ENCODE measurements at places on chromosomes 7 and 10.

- peak; percentile 59 for DNase-seq
Observed at GRCh38 chr7:1458683-1459511, at the start of gene MICALL2. TSS of gene MICALL2 (minus strand) at chr7:1459470. CDS start at chr7:1459326, 144 bp downstream.

DNA sequence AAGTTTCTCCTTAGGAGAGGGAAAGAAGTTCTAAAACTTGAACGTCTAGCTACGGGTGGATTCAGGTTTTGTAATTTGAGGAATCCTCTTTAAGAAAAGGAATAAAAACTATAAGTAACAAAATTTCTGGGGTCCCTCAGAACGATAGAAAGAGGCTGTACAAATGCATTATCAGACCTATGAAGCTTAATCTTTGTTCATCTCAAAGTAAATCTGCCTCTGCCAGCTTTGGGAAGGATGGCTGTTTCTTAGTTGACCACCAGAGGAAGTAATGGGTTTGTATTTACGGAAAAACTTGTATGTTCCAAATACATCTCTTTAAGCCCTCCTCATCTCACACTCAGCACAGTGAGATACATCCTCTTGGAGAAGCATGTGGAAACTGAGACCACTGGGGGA is 864 bp downstream of the PSTK start:
- peak; percentile 12 for DNase-seq

- no peak for DNase-seq
Observed at GRCh38 chr7:111077001-111077400, 13.9 kb upstream of the LRRN3 start.

GRCh38 chr7:142385491-142386340 is 127.9 kb upstream of the PRSS58 start:
- DNase-seq, result peak; percentile 34

DNA sequence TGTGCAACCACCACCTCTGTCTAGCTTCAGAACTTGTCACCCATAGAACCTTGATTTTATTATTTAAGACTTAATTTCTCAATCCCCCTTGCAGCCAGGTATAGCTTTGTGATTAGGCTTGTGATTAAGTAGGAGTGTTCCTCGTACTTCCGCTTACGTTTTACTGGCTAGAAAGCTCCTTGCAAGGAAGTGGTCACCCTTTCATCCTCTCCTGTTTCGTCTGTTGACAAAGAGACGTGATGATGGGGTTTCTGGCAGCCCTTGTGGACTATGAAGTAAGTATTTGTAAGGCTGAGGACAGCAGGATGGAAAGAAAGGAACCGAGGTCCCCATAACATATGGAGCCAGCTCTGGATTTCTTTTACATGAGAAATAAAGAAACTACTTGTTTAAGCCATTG is 86.5 kb upstream of the KDM7A start:
- no peak for DNase-seq

- no peak for DNase-seq
Observed at GRCh38 chr7:29032146-29032545, 74.0 kb upstream of the TRIL start.

DNA sequence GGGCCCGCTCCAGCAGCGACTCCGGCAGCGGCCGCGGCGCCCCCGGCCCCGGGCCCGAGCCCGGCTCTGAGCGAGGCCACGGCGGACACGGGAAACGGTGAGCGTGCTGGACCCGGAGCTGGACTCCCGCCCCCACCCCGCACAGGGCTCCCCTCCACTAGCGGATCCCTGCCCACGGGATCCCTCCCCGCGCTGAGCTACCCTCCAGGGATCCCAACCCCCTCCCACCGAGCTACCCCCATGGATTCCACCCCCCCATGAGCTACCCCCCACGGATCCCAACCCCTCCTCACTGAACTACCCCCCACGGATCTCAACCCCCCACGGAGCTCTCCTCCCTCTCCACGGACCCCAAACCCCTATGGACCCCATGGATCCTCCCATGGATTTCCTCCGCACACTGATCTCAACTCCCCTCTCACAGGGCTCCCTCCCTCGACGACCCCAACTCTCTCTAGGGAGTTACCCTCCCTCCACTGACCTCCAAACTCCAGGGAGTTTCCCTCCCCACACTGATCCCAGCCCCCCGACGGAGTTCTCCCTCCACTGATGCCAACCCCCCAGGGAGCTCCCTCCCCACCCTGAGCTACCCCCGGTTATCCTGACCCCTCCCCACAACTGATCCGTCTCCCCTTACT is 20.6 kb upstream of the HSPB1 start:
- DNase-seq, result no peak

- DNase-seq, result no peak
Observed at GRCh38 chr10:88313878-88314277, 269.2 kb downstream of the RNLS start.

DNA sequence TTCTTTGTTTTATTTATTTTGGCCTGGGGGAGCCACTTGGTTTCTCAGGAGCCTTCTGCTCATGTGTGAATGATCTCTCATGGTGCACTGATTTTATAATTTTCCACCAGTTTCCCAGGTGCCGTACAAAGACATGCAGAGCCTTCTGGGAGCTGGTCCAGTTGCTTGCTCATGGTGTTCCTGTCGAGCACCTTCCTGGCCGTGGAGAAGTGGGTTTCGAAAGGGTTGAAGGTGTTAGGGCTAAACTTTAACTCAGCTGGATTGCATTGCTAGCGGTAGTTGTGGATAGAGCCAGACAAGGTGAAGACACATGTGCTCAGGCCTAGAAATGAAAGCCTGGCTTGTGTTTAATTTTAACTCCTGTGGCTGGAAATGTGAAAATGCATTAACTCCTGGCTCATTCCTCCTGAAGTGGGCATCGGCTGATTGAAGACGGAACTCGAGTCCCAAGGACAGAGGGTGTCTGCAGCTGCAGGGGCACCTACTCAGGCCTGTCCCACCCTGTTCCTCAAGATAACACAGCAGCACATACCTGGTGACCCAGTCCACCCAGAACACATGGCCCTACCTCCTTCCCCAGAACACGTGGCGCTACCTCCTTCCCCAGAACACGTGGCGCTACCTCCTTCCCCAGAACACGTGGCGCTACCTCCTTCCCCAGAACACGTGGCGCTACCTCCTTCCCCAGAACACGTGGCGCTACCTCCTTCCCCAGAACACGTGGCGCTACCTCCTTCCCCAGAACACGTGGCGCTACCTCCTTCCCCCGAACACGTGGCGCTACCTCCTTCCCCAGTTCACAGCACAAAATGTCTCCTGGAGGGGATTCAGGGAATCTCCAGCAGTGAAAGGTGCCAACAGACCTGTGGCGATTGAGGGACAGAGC is 133.2 kb downstream of the WDR37 start:
- no peak for DNase-seq

- no peak for DNase-seq
Observed at GRCh38 chr7:116271161-116271913, 61.0 kb downstream of the TES start.

GRCh38 chr7:51764976-51765375 is 448.4 kb upstream of the COBL start:
- DNase-seq, result no peak

- no peak for DNase-seq
Observed at GRCh38 chr7:94418851-94419250, 24.2 kb downstream of the COL1A2 start.

DNA sequence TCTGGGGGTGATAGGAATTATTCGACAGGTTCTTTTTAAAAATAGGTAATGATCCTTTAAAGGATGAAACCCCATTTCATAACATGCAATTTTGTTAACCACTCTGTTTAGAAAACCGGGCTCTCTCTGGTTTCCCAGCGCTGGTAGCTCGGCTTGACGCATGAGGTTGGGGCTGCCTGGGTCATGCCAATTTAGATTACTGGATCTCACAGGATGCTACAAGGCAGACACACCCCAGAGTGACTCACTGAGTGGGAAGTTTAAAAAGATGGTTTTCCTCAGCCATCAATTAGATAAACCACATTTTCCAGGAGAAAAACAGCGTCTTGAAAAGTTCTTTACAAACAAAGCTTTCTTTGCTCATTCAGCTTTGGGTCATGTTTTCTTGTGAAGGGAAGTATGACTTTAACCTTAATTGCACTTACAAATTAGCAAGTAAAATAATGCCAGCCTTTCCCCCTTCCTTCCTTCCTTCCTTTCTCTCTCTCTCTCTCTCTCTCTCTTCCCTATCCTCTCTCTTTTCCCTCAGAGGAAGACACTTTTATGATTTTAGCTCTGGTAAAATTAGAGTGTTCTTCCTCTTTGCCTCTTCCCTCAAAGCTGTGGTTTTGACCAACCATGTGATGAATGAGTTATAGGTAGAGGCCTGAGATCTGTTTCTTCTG is 99.8 kb downstream of the EPDR1 start:
- DNase-seq, result no peak

DNA sequence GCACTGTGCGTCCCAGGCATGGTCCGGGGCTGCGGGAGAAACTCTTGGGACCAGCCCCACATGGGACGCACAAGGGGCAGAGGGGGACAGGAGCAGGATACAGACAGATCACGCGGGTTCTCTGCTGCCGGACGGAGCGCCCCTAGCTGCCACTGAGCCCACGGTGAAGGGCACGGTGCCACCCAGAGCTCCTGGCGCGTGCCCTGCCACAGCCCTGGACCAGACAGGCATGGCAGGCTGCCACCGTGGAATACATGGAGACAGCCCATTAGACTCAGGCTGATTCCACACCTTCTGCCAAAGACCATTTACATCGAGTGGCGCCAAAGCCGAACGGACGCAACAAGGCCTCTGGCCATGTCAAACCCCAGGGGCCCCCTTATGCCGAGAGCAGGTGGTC is 90.4 kb downstream of the MAD1L1 start:
- DNase-seq, result no peak

DNA sequence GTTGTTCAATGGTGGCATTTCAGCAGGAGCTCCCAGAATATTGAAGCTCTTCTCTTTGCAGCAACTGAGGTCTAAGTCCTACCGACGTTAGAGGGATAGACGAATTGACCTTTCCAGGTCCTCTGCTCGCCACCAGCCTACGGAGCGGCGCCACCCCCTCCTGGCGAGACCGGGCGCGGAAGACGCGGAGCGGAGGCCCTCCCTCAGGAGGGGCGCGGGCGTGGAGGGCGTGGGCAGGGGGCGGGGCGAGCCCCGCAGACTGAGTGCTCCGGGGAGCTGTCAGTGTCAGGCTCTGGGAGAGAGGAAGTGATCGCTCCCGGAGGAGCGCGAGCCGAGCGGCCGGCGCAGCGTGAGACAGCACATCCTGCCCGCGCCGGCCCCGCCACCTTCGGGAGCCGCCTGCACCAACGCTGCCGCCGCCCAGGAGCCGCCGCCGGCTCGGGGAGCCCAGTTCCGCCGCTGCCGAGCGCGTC is at the start of gene DYNC1I1:
Gene DYNC1I1, plus strand, starts transcription at position 257 of the 473 bp plus-strand sequence. CDS start 32,176 bp downstream, outside the sequence.
- peak; percentile 23 for DNase-seq

DNA sequence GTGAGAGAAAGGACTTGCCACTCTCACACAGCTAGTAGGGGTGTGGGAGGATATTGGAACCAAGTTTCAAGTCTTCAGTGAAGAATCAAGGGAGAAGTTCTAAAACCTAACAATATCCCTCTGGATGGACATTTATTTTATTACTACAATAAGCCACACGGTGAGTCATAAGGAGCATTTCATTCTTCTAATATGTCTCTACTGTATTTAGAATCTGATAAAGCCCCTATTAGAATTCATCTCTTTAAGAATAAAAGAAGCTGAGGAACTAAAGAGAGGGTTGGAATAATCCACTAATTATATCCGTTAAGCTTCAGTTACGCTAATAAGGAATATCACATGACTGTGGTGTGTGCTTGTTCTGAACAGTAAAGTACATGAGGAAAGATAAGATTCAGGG is 40.9 kb upstream of the ATRNL1 start:
- no peak for DNase-seq

DNA sequence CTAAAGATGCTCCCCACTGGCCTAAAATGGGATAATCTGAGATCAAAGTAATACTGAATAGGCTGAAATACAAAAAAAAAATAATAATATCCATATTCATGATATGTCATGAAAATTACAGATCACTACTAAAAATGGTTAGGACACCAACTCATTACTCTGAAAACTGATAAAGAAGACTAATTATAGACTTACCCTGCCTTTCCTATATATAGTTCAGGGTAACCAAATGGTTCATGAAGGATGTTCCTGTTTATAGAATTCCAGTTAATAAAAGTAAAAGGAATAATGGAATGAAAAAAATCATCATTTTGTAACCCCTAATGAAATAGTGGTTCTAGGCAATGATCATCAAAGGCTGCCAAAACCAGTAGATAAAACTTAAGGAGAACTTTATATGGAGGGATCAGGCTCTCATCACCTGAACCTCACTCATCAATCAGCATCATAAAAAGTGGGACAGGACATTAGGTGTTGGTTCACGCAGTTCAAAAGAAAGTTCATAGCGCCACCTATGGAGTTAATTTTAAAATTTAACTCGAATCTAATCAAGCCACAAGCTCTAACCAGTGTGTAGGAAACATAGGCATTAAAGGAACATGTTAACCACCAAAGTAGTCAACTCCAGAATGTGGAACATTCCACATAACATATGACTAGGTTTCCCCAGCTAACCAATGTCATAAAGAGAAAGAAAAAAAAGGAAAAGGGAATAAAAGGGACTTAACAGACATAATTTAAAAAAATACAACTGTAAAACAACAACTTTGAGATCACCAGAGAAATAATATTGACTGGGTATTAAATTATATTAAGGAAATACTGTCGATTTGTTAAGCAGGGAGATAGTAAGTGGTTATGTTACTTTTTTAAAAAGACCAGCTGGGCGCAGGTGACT is 35.7 kb downstream of the P4HA1 start:
- no peak for DNase-seq

DNA sequence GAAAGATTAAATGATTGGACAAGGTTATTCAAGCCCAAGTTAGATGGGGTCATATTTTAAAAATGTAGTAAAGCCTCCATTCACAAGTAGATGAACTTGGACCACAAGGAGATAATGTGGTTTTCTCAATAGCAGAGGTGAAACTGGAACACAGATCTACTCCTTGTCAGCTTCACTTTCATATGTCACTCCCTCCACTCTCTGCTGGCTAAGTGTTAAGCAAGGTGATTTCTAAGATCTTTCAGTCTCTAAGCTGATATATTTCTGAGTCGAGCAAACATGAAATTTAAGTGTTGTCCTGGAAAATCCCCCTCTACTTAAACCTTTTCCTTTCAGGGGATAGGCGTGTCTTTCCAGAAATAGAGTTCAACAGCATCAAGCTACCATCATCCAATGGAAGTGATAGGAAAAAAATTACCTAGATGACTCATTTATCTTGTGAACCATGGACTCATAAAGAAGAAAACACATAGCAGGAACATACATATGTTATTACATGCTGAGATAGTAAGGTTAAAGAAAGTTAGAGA is 275.0 kb downstream of the PTEN start:
- no peak for DNase-seq

DNA sequence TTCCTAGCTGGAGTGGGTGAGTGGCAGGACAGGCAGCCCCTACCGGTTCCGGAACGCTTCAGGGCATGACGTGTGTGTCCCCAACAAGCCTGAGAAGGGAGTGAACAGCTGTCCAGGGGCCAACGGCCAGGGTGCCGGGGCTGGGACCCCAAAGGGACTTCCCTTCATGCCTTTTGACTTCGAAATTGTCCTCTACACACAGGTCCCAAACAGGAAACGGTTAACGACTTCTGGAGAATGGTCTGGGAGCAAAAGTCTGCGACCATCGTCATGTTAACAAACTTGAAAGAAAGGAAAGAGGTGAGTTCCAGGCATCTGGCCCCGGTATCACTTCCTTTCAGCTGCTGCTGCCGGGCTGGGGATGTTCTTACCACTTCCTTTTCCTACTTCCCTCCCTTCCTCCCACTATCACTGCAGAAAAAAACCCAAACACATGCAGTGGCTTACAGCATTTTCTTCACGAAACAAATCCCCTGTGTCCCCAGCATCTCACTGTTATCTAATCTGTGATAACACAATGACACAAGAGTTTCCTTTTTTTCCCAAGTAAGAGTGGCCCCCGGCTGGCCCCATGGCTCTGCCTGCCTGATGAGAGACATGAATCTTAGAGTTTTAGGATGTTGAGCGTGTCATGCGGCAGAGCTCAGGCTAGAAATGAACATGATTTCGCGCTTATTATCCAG is 63.2 kb downstream of the MKI67 start:
- no peak for DNase-seq
